Dermis blood vessel endothelial cell (primary cell): ENCODE measurements at places on chromosomes 3 and 15. TPM values are rescaled to one million over a fixed set of nuclear protein-coding genes. Genes with fewer than 3 reads are reported as not detected.

GRCh38 chr3:76986876-76987474 lies 52.9 kb upstream of the ROBO2 start:
- no peak for DNase-seq

GRCh38 chr3:160134964-160135363 lies 90.3 kb upstream of the C3orf80 start:
- no peak for DNase-seq

- DNase-seq: no peak
Measured at GRCh38 chr15:39471785-39472574, 108.9 kb upstream of the THBS1 start.

GRCh38 chr15:64640146-64640871 lies 135.1 kb downstream of the RBPMS2 start:
- peak; percentile 23 for DNase-seq

DNA sequence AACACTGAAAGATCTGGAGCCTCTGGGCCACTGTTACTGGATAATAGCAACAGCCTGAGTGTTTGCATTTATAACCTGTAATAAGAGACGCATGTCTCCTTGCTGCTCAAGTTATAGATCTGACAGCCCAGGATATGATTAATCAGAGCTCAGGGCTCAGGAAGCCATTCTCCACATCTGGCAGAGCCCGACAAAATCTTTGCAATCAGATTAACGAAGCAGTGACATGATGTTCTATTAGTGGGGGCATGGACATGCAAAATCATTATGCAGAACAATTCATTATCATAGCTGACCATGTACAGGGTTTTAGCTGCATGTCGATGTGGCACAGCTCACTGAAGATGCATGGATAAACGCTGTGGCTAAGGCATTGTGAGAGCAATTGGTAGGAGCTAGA lies 730.3 kb downstream of the ZNF385D start:
- DNase-seq: no peak

- no peak for DNase-seq
Measured at GRCh38 chr3:9211155-9211950, 38.1 kb downstream of the SRGAP3 start.

GRCh38 chr3:175184392-175184791 lies 325.3 kb downstream of the NAALADL2 start:
- DNase-seq: no peak

- peak; percentile 12 for DNase-seq
Measured at GRCh38 chr3:46110701-46111493, 83.6 kb upstream of the XCR1 start.

- no peak for DNase-seq
Measured at GRCh38 chr3:105594219-105594618, 227.5 kb downstream of the ALCAM start.

- no peak for DNase-seq
Measured at GRCh38 chr3:18717598-18717997, 292.5 kb upstream of the SATB1 start.

DNA sequence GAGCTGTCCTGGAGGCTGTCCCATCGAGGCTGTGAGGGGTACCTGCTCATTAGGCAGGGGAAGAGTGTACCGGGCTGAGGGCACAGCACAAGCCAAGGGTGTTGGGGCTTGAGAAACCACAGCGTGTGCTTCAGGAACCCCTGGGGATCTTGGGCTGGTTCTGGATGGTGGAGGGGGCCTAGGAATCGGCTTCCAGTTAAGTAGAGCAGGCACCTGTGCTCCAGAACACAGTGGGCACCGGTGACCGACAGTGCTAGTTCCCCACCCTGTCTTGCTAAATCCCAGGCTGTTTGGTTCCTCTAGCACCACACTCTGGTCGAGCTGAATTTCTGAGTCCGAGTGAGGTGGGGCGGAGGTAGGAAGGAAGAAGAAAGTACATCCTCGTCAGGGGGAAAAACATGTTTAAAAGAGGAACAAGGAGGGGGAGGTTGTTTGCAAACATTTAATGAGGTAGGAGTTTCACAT lies 29.1 kb downstream of the SLC6A6 start:
- DNase-seq: peak; percentile 23

DNA sequence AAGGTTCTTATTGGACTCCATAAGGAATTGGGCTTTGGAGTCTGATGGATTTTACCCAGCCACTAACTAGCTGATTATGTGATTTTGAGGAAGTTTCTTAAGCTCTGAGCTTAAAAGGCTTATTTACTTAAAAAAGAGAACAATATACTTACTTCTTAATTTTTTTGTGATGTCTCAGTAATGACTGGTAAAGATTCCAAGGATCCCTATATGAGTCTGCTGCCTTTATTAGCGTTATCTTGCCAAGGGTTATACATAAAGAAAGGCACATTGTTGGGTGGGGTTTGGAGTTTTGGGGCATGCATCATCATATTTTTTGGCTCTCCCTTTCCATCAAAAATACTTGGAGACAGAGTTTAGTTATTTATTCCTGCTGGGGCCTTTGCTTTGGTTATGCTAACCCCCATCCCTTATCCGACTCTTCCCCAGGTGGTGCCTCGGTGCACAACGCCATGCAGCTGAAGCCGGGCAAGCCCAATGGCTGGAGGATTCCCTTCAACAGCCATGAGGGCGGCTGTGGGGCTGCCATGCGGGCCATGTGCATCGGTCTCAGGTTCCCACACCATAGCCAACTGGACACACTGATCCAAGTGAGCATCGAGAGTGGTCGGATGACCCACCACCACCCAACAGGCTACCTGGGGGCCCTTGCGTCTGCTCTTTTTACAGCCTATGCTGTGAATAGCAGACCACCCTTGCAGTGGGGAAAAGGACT lies 6.7 kb downstream of the ADPRH start:
- no peak for DNase-seq

GRCh38 chr3:171677706-171678105 lies 132.6 kb downstream of the PLD1 start:
- DNase-seq: peak; percentile 6

DNA sequence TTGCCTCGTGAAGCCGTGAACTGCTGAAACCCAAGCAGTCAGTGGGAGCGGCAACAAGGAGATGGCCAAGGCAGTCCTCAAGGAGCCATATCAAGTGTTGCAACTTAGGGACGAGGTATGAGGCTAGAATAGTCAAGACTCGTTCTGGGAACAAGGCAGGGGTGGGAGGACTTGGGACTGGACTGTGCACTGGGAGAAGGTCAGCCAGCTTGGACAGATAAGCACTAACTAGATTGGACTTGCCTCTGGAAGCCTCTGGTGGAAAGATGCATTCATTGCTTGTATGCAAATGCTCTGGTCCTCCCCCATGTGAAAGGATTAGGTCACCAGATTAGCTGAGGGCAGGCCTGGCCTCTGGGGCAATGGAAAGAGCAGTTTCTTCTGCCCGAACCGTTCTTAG lies 123.3 kb upstream of the CTNNB1 start:
- peak; percentile 3 for DNase-seq

- DNase-seq: peak; percentile 94
Measured at GRCh38 chr15:31488437-31489204, 162.0 kb downstream of the KLF13 start.

DNA sequence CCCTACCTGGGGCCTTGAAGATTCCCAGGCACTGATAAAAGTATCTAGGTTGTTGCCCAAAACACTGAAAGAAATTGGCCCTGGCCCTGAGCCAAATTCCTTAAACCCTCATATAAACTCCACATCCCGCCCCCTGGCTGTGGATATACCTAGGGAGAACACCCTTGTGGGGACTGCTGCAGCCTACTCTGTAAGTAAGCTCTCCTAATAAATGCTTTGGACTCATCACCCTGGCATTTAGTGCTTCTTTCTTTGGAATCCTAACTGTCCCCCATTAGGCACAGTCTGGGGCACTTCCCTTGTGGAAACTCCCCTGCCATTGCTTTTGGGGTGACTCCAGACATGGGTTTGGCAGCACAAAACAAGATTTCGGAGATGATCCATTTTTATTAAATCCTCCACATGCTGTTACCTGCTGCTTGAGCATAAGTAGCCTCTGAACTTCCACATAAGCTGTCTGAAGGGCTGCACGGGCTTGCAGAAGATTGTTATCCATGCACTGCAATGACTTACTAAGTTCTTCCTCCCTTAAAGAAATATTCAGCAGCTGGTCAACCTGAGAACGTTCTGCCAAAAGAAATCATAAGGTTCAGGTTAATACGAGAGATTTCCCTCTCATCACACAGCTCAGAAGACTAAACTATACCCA lies 46.4 kb downstream of the ZNF106 start:
- DNase-seq: no peak

DNA sequence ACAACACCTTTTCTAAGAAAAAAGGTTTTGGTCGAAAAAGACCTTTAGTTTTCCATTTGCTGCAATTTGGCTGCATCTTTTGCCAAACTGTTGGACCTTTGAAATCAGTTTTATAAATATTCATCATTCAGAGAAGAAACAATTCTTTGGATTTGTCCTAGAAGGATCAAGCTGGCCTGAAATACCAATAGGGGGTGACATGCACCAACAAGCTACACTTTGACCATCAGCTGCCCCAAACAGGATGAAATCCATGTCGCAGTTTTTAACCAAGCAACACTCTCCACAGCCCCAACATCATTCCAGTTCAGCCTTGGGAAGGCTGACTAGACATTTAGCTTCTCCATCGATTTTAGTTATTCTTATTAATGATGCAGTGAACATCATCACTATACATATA lies 9.8 kb downstream of the RPL15 start:
- no peak for DNase-seq

GRCh38 chr3:107217172-107217571 lies 160.1 kb upstream of the CCDC54 start:
- no peak for DNase-seq

- no peak for DNase-seq
Measured at GRCh38 chr15:79401301-79401700, 30.8 kb upstream of the MINAR1 start.

FSIP1 gene
- 0.37 and 0.85 TPM in 2 replicates for total RNA-seq

C3orf22 gene
- total RNA-seq: not detected in 2 replicates

AGBL1 gene
- not detected in 2 replicates for total RNA-seq

CFAP100 gene
- not detected in 2 replicates for total RNA-seq

NIPA2 gene
- 40.8 and 110 TPM in 2 replicates for total RNA-seq

CRTC3 gene
- 11.1 and 13.4 TPM in 2 replicates for total RNA-seq

TXNRD3 gene
- total RNA-seq: 7.3 and 9.4 TPM in 2 replicates

GDPGP1 gene
- 11.7 and 13.6 TPM in 2 replicates for total RNA-seq

NKTR gene
- 61.7 and 133 TPM in 2 replicates for total RNA-seq
